ENCODE measurements at places on chromosomes 13 and 19. TPM values are rescaled to one million over a fixed set of nuclear protein-coding genes. Genes with fewer than 3 reads are reported as not detected.

MBOAT7 gene
- total RNA-seq: 83.8 TPM

TRPC4 gene
- 2.3 TPM for total RNA-seq

MYO16 gene
- total RNA-seq: 0.15 TPM

DNA sequence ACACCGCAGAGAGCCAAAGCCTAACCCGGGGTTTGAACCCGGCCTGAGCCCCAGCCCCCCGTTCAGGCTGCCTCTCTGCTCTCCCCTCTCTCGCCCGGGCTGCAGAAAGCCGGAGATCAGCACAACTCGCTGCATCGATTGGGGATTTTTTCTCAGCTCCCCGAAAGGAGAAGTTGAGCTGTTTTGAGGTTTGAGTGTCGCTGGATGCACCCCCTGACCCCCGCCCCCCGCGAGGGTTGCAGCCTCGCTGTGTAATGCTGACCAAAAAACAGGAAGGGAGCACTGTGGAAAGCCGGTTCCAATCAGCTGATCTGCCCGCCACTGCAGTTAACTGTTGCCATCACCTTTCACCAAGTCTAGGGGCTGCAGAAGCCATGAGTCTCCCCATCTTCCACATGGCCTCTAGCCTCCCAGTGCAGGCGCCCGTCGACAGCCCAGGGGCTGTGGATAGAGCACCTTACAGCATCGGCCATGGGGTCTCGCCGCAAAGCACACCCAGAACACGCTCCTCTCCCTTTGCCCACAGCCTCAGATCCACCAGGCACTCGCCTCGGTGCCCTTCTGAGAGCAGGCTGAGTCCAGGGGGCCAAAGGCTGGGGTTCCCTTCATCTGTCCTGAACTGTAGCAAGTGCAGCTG, 34.5 kb downstream of the MYO9B start:
- no peak overlapping the region for H3K27ac ChIP-seq
- H3K4me3 ChIP-seq: no peak overlapping the region
- H3K4me1 ChIP-seq: peaks cover 24% of the 10 kb centered on the region
- no peaks in the 10 kb centered on the region for H3K27me3 ChIP-seq

GRCh38 chr13:113417836-113418721, 35.2 kb downstream of the ADPRHL1 start:
- DNase-seq: no peak
- H3K4me1 ChIP-seq: peaks cover 28% of the 10 kb centered on the region
- no peaks in the 10 kb centered on the region for H3K27me3 ChIP-seq
- H3K27ac ChIP-seq: no peak overlapping the region
- no peak overlapping the region for H3K4me3 ChIP-seq

GRCh38 chr19:35862528-35862927, 5.8 kb downstream of the KIRREL2 start:
- no peaks in the 10 kb centered on the region for H3K36me3 ChIP-seq
- H3K27ac ChIP-seq: no peak overlapping the region
- no peak overlapping the region for H3K4me3 ChIP-seq
- peaks cover 6% of the 10 kb centered on the region for H3K4me1 ChIP-seq

GRCh38 chr19:39701291-39701690, 3.0 kb upstream of the LGALS14 start:
- H3K36me3 ChIP-seq: no peaks in the 10 kb centered on the region
- H3K27me3 ChIP-seq: peaks cover 4% of the 10 kb centered on the region
- no peak overlapping the region for H3K4me3 ChIP-seq
- H3K27ac ChIP-seq: no peak overlapping the region
- DNase-seq: no peak

GRCh38 chr19:14023404-14024235, 4.3 kb upstream of the RLN3 start:
- peak overlapping the region; percentile 62 for H3K27ac ChIP-seq

- H3K36me3 ChIP-seq: no peaks in the 10 kb centered on the region
- H3K4me3 ChIP-seq: no peak overlapping the region
- peaks cover 6% of the 10 kb centered on the region for H3K4me1 ChIP-seq
- DNase-seq: no peak
These were observed 1423.8 kb upstream of the MIR17HG start for GRCh38 chr13:89923736-89924135.

GRCh38 chr13:113584870-113585671, 518 bp downstream of the TFDP1 start:
- peak overlapping the region; percentile 83 for H3K4me3 ChIP-seq
- H3K27ac ChIP-seq: no peak overlapping the region
- peaks cover 4% of the 10 kb centered on the region for H3K36me3 ChIP-seq
